ENCODE measurements at places on chromosomes 5 and 9.
A peak's percentile ranks its signal among the peaks of the same experiment; 100 is the strongest.

DNA sequence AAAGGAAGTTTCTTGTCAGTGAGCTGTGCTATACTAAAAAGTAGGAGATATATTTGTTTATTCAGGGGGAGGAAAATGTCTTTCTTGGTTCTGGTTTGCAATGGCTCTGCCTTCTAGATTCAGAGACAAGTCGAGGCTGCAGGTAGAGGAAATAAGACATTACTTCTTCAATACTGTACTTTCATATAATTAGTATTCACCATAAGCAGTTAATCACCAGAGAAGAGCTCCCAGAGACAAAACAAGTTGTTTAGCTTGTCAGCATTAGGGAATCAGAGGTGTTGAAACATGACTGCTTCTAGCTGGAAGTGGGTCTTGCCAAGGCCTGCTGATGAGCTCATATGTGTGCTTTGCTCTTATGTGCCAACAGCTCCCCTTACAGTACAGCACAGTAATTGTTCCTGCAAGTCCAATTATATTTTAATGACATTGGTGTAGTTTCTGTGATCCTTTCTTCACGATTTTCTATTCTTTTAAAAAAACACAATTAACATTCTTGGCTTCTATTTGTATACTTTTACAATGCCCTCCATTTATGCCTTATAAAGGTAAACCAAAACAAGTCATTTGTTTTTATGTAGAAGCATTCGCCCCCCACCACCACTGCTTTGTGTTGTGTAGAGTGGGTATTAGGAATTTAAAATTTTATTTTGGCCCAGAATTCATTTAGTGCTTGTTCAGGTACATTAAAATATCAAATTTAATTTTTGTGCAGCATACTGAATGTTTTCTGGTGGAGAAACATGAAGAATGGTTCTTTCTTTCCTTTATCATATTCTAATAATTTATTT, 112.2 kb downstream of the RPS23 start:
- peak; percentile 85 for DNase-seq

GRCh38 chr9:126676685-126677143, 63.0 kb downstream of the LMX1B start:
- DNase-seq, result no peak

DNA sequence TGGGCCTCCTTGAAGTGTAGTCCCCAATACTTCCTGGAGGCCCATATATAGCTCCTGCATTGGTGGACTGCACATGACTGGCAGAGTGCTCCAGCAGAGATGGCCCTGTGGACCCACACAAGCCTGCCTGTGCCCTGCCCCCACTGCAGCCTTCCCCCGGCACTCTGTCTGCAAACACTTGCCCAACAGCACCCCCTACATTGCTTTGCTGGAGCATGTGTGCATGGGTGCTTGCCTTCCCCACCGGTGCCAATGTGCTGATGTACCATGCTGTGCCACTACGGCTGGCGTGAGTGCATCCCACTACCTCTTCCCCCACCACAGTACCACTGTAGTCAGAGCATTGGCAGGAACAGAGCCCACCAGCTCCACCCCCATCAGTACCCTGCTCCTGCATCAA, 563.6 kb upstream of the CTNND2 start:
- DNase-seq, result no peak

- no peak for DNase-seq
Observed at GRCh38 chr5:133521801-133522200, 90.5 kb downstream of the FSTL4 start.

- DNase-seq, result peak; percentile 1
Observed at GRCh38 chr9:89353989-89354388, 35.7 kb downstream of the SECISBP2 start.

- no peak for DNase-seq
Observed at GRCh38 chr9:23258569-23258968, 567.5 kb downstream of the ELAVL2 start.

DNA sequence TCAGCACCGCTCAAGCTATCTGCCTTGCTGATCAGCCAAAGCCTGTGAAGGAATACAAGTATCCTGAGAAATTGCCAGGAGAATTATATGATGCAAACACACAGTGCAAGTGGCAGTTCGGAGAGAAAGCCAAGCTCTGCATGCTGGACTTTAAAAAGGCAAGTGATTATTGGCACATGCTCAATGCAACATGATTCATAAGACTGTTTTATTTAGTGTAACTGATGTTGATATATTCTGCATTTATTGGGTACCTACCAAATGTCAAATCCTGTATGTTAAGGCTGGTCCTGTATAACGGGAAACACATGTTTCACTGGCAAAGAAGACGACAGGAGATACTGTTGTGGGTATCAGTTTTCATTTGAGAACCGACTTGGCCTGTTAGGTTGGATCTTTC, 69.0 kb downstream of the ADAMTS16 start:
- DNase-seq, result peak; percentile 21

- DNase-seq, result no peak
Observed at GRCh38 chr5:111733571-111733970, 23.4 kb downstream of the NREP start.

DNA sequence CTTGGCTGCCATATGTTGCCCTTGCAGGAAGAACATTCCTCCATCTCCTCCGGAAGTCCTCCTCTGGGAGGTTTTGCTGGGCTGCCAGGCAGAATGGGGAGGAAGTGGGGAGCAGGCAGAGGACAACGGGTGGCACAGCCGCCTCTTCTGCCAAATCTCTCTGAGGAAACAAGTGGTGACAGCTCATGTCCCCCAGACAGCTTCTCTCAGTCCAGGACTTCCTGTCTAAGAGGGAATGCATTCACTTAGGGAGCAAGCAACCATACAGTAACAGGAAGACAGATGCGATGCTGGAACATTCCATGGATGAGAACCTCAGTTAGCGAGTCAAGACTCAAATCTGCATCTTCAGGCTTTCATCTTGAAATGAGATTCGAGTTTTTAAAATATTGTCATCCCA, 701.0 kb downstream of the SEMA5A start:
- DNase-seq, result no peak

DNA sequence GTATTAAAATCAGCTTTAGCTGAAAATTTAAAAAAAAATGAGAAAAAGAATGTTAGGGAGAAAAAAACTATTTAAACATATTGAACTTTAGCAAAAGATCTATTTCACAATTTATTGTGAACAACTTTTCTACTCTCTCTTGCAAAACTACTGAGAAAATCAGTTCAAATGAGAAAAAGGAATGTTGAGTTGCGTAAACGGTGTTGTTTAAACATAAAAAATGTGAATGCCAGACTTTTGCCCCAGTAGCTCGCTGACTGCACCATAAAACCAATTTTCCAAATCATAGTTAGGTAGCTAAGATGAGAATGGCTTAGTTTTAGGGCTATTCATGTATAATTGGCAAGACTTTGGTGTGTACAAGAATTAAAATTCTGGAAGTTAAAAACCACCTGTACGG, 13.4 kb upstream of the RAD23B start:
- no peak for DNase-seq

DNA sequence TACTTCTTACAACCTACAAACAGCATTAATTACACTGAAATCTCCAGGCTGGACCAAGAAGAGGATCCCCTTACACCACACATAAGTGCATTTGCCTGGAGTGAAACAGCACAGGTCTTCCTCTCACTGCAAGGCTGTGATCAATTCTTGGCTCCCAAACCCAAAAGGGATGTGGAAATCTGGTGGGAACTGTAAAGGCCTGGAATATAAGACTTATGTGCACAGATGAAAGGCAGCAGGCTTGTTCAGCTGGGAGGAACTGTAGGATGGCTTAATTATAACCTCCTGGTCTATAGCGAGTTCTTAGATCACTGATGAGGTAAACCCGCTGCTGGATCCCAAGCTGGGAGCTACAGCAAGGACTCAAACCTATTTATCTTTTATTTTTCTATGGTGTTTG, 182.9 kb upstream of the TNC start:
- no peak for DNase-seq

- no peak for DNase-seq
Observed at GRCh38 chr9:8179381-8180053, 379.9 kb upstream of the DMAC1 start.

- no peak for DNase-seq
Observed at GRCh38 chr5:73938938-73939320, 312.9 kb downstream of the ARHGEF28 start.

- no peak for DNase-seq
Observed at GRCh38 chr5:158769079-158769478, 330.6 kb downstream of the EBF1 start.

- no peak for DNase-seq
Observed at GRCh38 chr9:35909274-35909673, at the start of gene SPAAR. Gene SPAAR, plus strand, starts transcription at chr9:35909490. Its CDS starts 974 bp downstream, at chr9:35910464.

DNA sequence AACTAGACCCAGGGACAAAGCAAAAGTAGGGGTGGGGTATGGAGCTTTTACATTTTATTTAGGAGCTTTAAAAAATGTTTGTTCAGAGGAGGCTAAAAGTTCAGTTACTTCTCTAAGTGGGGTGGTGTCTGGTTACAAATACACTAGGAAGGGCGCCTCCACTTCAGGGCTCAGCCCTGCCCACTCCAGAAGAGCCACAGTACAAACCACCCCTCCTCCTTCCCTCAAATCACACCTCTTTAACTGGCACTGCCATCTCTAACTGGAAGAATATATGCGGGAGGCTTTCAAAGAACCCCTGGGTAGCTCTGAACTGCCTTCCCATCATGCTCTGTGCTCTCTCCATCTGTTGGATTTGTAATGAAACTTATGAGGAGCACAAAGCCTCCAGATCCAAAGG, 98.8 kb upstream of the NFIB start:
- DNase-seq, result no peak

DNA sequence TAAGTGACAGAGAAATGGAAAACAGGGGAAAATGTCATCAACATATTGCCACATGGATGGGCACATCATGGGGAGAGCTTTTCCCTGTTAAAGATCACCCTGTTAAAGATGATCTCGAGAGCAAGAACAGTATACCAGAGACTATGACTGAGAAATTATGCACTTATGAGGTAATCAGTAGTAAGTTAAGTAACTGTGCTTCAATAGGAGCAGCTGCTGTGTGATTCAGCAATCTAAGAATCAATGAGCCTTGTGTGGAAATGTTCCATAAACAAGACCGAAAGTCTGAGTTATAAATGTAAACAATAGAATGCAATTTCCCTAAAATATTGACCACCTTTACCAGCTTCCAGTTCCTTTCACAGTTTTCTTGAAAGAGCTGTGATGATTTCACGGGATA, 582.3 kb downstream of the CAAP1 start:
- DNase-seq, result no peak

- no peak for DNase-seq
Observed at GRCh38 chr5:109857405-109858031, 167.8 kb downstream of the MAN2A1 start.

GRCh38 chr5:107272509-107272908, 398.2 kb downstream of the EFNA5 start:
- no peak for DNase-seq

DNA sequence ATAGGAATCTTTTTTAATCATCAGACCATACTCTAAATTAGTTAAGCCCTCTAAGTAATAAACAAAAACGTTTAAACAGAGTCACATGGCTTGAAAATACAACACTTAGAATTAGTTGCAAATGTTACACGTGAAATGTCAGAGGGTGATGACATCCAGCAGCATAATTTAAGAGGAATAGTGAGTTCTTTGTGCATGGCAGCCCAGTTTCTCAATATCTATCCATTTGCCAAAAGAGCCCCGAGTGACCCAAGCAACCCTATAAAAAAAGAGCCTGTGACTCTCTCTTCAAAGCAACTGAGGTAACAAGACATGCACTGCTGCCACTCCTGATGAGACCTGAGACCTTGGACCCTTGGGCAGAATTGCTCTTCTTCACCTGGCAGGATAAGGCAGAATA, 96.9 kb upstream of the RASA1 start:
- no peak for DNase-seq

- peak; percentile 90 for DNase-seq
Observed at GRCh38 chr9:35277628-35278359, 116.0 kb downstream of the UNC13B start.

DNA sequence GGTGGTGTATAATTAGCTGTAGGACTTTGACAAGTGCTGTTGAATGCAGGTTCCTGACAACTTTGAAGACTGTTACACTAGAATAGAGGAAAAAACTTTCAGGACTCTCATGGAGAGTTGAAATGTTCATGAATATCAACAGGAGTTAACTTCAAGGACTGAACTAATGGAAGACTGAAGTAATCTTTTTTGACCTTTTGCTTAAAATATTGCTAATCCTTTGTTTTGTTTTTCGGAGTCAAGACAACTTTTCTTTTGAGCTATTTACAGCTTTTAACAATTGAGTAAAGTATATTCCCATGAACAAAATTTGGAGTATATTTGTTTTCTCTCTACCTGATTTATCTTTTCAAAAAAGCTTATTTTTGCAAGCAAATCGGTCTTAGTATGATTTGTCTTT, 34.1 kb upstream of the MTMR12 start:
- DNase-seq, result no peak

DNA sequence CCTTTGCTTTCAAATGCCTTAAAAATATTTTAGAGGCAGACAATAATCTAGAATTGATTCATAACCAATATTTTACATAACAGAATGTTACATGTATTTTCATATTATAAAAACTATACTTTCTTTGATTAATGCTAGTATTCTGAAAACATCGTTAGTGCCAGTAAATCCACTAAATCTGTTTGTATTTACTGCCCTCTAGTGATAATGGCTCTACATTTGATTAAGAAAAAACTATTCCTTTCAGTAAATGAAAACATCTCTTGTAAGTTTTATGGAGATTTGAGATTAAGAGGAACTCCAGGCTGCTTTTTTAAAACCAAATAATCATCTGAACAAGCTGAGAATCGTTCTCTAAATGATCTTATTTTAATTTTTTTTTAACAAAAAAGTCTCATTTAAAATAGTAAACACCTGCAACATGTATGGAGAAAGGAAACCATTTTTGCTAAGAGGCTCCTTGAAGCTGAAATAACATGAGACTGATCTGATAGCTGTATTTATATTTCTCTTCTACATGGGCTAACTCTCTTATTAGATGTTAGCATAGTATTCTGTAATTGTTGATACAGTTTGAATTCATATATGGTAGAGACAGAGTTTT, 424.7 kb downstream of the RAB3C start:
- peak; percentile 29 for DNase-seq

DNA sequence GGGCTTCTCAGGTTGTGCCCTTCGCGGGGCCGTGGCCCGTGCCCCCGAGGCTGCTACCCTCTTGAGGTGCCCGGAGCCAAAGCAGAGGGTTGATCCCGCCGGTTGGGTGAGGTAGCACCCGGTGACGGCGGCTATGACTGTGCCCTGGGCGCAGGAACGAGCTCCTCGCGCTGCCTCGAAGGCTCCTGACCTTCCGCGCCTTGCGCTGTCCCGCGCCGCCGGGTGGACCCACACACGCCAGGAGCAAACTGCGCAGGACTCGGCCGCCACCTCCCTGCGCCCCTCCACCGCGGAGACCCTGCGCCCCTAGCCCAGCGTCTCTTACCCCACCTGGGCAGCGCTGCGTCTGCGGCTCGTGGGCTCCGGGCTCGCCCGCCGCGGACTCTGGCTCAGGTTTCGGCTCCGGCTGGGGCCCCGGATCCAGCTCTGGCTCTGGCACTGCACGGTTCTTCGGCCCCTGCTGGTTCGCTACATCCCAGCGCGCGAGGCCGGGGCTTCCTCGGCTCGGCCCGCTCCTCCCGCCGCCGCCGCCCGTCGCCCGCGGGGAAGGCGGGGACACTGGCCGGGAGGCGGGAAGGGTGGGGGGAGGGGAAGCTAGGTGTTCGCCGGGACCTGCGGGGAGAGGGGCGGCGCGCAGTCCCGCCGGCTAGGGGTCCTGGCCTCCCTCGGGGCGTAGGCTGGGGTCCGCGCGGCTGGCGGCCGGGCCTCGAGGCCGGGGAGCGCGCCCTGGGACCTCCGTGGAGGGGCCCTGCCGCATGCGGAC, 5.4 kb upstream of the PITX1 start:
- DNase-seq, result no peak

All from stromal cell of bone marrow (primary cell).